ENCODE measurements at places on chromosomes 2 and 18.

DNA sequence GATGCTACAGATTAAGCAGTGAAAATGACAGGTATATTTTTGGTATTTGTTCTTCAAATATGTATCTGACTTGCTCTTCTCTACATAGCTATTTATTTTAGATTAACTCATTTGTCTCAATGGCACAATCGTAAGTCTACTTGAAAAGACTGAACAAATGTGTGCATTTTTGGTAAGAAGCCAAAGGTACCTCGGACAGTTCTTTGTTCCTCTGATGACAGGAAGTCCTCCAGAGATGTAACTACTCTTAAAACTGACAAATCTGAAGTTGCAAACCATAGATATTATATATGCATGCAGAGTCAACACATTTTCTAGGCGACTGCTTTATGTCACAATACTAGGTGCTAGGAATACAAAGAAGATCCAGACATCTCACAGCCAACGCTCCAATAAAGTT is 36.7 kb downstream of the NDUFAF7 start:
- DNase-seq: no peak

DNA sequence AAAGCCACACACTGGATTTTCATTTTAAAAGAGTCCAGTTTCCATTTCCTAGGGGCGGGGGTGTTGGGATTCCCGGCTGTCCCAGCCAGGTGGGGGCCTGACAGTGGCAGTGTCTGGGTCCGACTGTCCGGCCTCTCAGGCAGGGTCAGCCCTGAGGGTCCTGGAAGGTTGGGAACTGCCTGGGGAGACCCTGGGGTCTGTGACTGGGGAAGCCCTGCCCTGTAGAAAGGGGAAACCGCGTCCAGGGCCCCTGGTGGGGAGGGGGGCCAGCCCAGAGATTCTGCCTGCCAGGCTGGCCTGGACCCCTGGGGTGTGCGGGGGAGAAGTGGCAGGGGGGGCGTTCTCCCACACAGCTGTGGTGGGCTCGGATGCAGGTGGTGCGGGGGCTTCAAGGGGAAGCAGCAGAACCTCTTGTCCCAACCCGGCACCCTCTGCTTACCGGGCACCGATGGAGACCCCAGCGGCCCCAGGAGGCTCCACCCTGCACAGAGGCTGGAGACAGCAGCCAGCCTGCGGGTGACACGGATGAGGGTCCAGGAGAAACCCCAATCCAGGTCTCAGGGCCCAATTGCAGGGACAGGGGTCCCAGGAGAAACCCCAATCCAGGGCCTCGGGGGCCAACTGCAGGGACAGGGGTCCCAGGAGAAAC is 4.9 kb downstream of the RTP5 start:
- DNase-seq: no peak

DNA sequence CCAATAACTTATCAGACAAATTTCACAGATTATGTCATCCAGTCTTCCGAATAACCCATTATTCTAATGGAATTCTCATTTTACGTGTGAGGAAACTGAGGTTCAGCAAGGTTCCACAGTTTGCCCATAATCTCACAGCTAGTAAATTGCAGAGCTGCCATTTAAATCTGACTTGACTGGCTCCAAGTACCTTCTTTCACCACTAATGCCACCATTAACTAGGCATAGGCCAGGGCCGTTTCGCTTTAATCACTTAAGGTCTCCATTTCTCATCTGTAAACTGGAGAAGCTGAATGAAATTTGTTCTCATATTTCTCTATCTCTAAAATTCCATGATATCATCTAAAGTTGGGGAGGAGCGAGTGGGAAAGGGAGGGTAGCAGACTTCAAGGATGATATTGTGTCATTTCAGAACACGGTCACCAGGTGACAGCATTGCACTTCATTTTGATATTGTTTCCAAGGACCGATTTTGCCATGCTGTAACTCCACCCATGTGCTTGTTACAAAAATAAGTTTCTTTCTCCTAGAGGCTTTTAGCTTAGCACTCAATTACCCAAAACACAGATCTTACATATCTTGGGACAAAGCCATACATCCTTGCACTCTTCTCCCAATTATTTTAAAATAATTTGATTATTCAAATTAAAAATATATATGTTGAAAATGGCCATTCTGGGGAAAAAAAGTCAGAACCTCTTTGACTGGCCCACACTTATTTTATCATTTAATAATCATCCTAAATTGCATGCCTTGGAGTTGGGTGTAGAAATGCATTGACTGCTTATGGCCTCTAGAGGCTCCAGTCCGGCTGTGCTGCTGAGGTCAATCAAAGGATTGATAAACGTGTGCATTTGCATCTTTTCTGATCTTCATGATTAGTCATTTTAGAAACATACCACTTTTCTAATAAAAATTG is 123.8 kb downstream of the AKAIN1 start:
- DNase-seq: no peak

- no peak for DNase-seq
Observed at GRCh38 chr2:180706694-180707093, 273.7 kb upstream of the UBE2E3 start.

DNA sequence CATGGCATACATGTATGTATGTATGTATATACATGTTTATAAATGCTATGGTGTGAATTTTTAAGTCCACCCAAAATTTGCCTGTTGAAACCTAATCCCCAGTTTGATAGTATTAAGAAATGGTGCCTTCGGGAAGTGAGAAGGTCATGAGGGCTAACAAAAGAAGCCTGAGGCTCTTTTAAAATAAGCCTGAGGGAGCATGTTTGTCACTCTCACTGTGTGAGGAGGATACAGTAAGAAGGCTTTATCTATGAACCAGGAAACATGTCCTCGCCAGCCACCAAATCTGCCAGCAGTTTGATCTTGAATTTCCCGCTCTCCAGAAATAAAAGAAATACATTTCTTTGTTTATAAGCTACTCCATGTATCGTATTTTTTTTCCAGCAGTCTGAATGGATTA is 163.0 kb upstream of the LINC00305 start:
- no peak for DNase-seq

- no peak for DNase-seq
Observed at GRCh38 chr2:208415255-208415654, 8.7 kb downstream of the PTH2R start.

DNA sequence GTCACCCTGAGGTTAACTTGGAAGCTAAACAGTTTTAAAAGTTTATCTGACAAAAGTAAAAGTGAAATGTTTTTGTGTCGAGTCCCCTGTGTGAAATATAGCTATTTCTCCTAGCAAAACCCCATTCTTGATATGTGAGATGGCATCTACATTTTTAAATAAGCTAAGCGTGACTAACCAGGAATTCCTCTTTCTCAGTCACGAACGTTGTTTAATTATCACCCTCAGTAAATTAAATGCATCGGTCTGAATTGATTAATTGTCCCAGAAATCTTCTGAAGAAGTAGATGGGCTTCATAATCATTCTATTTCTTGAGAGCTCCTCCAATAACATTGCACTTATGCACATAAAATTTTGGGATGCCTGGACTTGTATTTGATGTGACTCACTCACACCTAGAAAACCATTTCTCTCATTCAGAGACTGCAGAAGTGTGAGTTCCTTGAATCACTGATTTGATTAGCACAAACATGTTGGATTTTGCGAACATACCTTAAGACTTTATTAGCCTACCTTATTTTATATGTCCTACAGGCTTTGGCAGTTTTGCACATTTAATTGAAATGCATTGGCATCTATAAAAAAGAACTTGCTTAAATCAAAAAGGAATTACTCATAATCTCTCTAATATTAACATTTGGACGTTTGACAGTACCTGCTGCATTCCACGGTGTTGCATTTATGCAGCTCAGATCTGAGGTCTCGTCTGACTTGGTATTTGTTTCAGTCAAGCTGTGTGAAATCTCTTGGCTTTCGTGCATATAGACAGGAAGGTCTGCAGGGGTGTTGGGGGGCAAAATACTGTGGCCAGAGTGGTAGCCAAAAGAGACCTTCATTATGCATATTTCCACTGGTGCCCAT is 475.2 kb downstream of the EPHA4 start:
- DNase-seq: no peak

GRCh38 chr2:206250041-206250897 is 24.2 kb upstream of the ZDBF2 start:
- no peak for DNase-seq

- peak; percentile 90 for DNase-seq
Observed at GRCh38 chr2:11687736-11688135, 17.7 kb upstream of the NTSR2 start.

- DNase-seq: no peak
Observed at GRCh38 chr2:203928849-203929248, 7.7 kb upstream of the ICOS start.

DNA sequence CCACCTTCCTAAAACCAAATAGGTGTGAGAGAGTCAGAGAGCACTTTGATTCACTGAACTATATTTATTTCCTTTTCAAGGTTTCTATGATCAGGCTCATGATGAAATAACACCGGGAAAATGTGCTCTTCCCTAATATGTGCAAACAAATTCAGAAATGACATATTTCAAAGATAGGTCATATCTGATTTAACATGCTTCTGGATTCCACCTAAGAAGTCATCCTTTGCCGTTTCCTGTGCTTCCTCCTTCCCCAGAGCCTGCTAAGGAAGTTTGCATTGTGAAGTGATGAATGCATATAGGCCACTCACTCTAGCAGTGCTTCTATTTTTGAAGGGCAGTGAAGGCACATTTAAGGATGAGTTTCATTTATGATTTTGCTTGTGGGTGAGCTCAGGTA is 327.6 kb downstream of the TDRD15 start:
- no peak for DNase-seq

- DNase-seq: no peak
Observed at GRCh38 chr2:72765997-72766609, 59.7 kb downstream of the EXOC6B start.

DNA sequence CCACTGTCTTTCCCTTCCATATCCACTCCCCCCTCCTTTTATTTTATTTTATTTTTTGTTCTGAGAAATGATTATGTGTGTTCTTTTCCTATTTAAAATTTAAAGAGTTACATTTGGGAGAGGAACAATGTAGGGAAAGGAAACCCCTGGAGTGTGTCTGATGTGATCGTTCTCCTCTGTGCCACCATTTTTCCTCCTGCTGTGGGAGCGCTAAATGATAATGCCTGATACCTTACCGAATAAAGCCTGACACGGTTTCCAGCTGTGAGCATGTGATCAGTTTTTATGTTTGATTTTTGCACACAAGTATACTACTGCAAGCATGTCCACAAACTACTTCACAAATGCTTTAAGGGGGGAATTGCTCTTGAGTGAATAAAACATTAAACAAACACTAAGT is 317.8 kb upstream of the FANCL start:
- DNase-seq: no peak

DNA sequence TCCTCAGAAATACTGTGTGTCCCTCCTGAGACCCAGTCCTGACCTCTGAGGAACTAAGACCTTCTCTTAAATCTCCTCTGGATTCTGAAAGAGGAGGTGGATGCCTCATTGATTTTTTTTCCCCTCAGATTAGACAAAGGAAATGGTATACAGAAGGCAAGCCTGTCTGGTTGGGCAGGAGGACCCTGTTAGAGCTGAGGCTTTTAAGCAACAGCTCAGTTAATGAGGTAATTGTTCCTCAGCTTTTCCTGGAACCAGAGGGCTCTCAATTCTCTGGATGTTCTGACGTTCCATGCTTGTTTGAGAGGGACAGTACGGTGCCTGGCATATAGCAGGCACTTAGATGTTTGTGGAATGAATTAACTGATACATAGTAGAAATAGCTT is 61.7 kb upstream of the MCFD2 start:
- no peak for DNase-seq

GRCh38 chr2:73418343-73418742 is 32.7 kb downstream of the ALMS1 start:
- peak; percentile 83 for DNase-seq

DNA sequence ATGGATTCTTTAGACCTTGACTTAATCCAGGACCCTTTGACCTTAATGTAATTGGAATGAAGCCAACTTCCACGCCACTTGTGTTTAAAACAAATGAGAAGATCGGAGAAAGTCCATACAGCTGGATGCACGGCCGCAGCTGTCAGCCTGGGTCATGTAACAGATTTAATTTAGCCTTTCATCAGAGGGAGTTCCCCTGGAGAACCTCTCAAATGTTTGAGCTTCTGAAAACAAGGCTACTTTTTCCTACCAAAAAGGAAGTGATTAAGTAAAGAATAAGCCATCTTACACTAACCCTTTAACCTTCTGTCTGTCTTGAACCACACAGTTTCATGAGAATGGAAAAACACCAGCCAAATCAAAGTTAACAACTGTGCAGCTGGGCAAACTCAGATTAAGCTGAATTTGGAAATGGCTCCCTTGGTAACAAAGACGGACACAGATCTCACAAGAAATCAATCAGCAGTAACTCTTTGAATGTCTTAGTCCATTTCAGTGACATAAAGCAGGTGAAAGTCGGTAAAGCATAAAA is 103.6 kb downstream of the DOCK10 start:
- DNase-seq: no peak

DNA sequence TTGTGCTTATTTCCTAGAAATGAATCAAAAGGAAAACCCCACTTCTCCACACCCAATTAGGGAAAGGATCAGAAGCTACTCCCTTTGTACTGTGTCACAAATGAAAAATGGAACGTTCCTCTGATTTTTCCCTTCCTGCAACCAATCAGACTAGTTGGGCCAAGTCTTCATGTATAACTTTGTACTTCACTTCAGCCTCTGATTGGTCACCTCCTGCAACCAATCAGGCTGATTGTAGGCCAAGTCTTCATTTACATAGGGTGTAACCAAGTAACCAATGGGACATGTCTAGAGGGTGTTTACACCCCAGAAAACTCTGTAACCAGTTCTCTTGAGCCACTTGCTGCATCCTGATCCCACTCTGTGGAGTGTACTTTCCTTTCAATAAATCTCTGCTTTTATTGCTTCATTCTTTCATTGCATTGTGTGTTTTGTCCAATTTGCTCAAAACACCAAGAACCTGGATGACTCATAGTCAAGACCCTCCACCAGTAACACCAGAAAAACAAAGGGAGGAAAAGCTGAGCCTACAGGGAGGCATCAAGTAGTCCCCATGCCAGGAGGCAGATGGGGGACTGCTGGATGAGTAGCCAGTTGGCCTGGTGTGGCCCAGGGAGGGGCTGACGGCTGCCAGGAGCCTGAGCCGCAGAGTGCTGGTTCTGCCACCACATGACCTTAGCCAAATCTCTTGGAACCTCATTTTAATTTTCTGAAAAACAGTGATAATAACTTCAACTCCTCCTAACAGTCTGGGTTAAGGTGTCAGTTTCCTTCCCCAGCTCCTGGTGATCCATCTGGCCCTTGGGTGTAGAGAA is 46.1 kb downstream of the SOWAHC start:
- no peak for DNase-seq

DNA sequence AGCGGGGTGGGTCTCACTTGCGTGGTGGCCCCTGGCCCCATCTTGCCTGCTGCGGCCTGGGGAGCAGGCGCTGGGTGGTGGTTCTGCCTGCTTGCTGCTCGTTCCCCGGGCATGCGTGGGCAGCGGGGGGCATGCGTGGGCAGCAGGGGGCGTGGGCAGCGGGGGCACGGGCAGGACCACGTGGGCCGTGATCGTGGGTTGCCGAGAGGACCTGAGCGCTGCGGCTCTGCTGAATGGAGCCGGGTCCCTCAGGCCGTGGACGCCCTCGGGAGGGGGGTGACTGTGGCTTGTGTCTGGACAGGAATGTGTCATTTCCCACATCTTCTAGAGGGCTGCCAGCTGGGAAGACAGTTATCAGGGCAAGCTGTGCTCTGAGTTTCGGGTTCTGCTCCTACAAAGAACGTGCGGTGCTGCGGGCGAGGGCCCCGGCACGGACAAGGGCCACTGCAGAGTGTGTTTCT is 8.3 kb upstream of the GAL3ST2 start:
- DNase-seq: no peak
